ENCODE measurements at places on chromosomes 7 and 10.
A peak's percentile ranks its signal among the peaks of the same experiment; 100 is the strongest.

- no peak for DNase-seq
Observed at GRCh38 chr7:38525857-38526256, 105.3 kb downstream of the AMPH start.

DNA sequence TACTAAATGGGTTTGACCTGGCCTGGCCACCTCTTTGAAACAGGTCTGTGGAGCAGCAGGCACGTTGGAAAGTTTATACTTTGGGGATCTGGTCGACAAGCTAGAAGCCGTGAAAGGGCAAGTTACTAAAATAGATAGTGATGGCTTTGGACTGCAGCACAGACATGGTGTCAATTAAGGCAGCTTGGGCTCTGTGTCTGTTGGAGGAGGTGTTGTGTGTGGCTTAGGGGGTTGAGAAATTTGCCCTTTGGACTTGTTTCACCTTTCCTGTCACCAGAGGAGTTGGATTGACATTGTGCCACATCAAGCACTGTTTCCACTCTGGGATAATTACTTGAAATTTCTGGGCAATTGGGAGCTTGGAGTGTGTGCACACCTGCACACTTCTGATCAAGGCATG lies 251.8 kb upstream of the MKI67 start:
- no peak for DNase-seq

DNA sequence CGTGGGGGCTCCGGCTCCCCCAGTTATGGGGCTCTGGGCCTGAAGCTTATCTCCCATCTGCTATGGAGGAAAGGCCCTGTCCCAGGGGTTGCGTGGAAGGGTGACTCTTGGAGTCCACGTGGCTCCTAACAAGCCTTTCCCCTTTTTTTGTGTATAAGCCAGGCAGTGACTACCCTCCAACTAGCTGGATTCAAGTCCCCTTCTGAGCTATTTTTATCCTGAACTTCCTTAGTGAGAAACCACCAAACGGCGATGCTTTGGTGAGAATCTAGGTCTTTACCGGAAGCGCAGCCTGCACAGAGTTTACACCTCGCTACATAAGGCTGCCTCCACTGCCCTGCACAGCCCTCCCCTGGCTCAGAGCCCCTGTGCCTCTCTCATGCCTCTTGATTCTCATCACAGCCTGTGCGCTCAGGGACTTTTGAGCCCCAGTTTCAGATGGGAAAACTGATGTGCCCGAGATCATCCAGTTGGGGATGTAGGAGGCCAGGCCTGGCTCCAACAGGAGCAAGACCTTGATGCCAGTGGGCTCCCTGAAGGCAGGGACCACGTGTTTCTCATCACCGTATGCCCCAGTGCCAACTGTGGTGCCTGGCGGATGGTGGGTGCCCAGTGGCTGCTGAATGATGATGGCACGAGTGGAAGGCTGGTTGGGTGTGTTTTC lies 102.3 kb upstream of the PPIF start:
- peak; percentile 37 for DNase-seq

DNA sequence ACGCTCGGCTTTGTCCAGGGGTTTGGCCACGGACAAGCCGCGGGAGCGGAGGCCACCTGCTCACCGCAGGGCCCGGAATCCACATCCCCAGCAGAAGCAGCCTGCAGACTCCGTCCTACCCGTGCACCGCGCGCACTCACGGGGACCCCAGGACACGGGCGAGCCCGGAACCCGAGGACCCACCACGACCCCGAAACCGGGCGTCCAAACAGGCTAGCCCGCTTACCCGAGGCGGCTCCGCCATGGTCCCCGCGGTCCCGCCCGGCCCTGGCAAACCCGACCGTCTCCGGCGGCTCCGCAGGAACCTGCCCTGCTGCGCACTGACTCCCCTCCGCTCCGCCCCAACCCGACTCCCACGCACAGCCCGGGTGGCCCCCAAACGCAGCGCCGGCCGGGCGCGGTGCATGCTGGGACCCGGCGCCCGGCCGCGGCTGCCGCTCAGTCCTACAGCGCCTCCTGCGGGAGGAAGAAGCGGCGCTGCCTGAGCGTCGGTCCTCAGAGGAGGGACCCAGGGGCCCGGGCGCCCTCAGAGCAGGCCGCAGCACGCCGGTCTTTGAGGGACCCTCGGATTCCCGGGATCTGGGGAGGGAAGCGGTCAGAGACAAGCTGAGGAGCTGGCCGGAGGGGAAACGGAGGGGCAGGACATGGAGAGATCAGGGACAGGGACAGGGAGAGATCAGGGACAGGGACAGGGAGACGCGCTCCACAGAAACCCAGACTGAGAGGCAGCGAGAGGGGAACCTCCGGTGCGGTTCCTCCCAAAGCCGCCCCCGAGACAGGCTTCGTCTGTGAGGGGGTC lies at the start of gene ZNF786:
TSS of gene ZNF786 (minus strand) at position 322 of the 799 bp plus-strand sequence. CDS start at position 244, 78 bp downstream.
- peak; percentile 96 for DNase-seq
